Sigmoid colon (tissue), 7 donors: ENCODE measurements at places on chromosomes 5 and 9.

GRCh38 chr9:36572515-36573418 lies at the start of gene MELK:
Gene MELK (plus strand): TSS chr9:36572895. CDS start chr9:36581682, 8,787 bp downstream.
- DNase-seq = peak; percentile 81

- no peak for DNase-seq
Observed at GRCh38 chr5:106530150-106530549, 1140.6 kb downstream of the EFNA5 start.

GRCh38 chr9:33752130-33752637 lies 43.2 kb upstream of the PRSS3 start:
- DNase-seq = no peak

DNA sequence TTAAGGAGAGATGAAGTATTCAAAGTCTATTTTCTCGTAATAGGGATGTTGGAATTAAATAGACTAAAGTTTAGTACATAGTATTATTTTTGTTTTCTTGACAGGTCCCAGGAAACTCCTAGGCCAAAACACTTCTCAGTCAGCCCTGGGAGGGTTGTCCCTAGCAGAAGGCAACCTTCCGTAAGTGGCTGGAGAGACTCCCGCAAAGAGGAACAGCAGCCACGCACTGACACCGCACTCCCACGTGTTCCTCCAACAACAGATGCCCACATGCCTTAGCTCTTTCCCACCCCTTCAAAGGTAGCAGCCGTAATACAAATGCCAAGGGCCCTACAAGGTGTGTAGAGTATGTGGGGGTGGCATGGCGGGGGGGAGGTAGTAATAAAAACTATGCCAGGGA lies 28.4 kb downstream of the PCDHGC5 start:
- no peak for DNase-seq

GRCh38 chr5:38467353-38468040 lies 88.9 kb downstream of the LIFR start:
- DNase-seq = peak; percentile 84

DNA sequence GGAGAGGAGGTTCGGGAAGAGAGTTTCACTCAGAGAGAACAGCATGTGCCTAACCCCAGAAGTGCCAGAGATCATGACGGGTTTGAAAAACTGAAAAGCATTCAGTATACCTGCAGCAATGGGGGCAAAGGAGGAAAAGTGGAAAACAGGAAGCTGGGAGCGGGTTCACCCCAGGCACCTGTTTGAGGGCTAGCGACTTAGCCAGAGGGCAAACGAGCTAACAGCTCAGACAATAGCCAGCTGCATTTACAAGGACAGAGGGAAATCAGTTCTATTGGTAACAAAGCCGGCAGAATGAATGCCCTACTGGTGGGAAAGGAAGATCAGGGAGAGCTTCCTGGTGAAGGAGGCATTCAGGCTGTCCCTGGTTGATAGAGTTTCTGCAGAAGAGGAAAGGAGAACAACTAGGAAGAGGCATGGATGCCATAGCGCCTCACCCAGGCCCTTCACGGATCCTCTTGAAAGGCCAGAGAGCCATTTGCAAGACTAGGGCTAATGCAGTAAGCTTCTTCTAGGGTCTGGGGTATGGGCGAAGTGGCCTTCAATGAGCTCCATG lies 141.7 kb upstream of the ADRA1B start:
- no peak for DNase-seq

GRCh38 chr5:4720831-4721230 lies 419.3 kb upstream of the ADAMTS16 start:
- DNase-seq = no peak

DNA sequence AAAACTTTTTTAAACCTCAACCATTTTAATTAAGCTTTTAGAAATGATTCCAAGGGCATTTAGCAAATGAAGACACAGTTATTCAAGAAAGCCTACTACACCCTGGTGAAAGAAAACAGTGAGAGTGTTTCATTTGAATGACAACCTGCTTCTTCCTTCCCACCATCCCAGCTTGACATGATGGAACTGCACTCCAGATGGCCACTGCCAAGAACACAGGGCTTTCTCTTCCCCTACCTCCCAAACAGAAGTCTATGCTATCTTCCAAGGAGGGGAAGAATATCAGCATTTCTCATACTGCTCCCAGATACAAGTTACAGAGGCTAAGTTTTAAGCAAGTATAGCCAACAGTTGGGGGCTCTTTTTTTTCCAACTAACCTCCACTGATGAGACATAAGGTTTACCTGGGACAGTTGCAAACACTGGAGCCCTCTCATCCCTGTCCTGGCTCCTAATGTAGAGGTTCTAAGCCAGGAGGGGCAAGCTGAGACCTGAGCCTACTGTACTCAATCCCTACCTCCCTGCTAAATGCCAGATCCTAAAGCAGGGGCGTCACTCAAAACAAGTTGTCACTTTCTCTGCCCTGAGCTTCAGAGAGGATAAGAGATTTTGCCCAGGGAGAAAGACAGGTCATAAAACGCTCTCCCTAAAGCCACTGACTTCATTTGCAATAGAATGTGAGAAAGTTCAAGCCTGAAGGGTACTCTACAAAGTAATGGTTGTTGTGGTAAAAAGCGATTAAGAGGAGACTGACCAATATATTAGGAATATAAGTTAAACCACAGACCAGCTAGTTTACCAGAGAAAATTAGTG lies 88.5 kb upstream of the SLC27A6 start:
- DNase-seq = no peak

GRCh38 chr5:175521313-175521833 lies 43.0 kb downstream of the SFXN1 start:
- DNase-seq = no peak

DNA sequence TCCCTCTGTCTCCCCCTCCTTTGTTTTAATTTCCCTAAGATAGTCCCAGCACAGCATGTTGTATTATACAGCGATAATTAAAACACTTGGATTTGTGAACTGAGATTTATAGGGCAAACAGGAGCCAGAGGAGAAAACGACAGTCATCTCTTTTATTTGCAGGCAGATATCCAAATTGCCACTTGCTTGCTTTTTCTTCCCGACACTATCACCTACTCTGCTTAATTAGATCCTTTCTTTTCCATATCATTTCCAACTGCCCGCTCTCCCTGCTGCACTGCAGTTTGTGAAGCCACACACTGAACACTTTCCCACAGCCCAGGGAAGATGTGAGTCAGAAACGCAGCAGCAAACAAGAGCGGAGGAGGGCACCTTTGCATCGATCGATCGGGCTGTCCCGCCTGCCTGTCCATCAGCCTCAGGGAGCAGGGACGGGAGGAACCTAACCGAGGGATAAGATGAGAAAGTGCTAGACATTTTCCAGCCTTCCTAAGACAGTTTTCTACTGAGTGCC lies 35.8 kb upstream of the SPRY4 start:
- peak; percentile 53 for DNase-seq

- DNase-seq = no peak
Observed at GRCh38 chr9:2083479-2083878, 68.3 kb downstream of the SMARCA2 start.

DNA sequence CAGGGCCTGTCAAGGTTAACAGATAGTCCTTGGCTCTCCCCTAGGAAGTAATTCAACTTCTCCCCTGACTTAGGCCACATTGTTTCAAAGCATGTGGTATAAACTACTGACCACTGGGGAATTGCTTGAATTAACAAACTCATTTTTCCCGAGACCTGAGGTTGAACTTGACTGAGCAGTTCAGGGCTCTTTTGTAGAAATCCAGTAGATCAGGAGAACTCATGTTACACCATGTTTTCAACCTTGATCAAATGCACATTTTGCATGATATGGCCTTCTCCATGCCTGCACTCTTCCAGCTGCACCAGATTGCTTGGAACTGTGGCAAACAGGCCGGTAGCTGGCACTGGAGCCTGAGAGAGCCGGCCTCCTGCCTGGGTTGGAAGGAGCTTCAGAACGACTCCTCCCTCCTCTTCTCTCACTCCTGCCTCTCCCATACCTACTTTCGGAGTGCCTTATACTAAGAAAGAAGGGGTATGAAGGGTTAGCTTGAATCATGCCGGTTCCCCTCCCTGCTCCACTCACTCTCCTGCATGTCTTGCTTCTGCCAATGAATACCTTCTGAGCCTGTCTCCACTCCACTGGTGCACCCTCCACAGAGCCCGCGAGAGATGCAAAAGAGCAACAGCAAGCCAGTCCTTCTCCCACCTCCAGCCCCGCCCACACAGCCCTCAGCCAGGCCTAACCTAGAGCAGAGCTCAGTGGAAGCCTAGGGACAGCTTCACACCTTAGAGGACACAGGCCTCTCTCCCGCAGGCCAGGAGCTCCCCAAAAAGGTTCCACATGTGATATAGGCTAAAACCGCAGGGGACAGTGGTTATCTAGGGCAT lies 159.4 kb downstream of the MACROH2A1 start:
- DNase-seq = peak; percentile 64

GRCh38 chr9:37943345-37944265 lies 39.7 kb upstream of the SLC25A51 start:
- DNase-seq = no peak

DNA sequence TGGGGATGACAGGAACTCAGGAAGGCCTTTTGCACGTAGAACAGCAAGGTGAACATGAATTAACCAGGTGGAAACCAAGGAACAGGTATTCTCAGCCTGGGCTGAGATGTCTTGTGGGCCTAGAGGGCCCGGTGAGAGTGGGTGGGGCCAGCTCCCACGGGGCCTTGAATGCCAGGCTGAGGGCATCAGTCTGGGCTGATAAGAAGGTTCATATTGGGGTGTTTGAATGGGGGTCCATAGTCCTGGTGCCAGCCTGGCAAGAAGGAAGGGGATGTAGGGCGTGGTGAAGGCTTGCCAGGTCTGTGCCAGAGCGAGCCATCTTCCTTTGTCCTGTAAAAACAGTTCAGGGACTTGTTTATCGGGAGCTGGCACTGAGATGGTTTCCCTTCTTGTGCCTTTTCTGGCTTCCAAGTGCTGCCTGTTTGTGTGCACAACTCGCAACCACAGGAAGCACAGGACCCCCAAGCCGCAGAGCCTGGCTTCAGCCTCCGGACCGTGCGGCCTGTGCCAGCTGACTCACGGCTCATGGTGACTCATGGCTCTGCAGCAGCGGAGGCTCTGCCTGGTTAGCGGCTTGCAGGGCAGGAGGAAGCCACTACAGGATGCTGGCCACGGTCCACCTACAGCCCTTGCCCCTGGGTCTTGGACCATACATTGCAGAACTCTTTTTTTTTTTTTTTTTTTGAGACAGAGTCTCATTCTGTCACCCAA lies 2.4 kb downstream of the CARD19 start:
- DNase-seq = peak; percentile 97

DNA sequence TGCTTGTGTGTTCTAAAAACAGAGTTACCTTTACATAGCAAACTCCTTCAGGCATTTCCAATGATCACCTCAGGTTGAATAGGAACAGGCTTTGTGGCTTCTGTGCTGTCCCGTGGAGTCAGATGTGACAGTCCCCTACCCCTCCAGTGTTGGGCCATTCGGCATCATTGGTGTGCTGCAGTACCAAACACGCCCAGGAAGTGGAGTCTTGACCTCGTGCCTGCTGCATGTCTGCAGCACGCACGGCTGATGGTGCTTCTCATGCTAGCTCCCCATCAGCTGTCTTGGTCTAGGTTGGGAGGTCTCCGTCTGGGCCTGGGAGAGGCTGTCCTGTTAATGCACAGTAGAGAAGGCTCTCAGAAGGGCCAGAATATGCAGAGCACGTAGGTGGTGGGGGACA lies 42.5 kb upstream of the PHF2 start:
- no peak for DNase-seq

GRCh38 chr9:136052472-136052880 lies 42.6 kb downstream of the NACC2 start:
- peak; percentile 74 for DNase-seq

GRCh38 chr9:37290366-37290939 lies 132.0 kb upstream of the GRHPR start:
- no peak for DNase-seq

- DNase-seq = no peak
Observed at GRCh38 chr5:139413963-139414362, 10.1 kb upstream of the SPATA24 start.

DNA sequence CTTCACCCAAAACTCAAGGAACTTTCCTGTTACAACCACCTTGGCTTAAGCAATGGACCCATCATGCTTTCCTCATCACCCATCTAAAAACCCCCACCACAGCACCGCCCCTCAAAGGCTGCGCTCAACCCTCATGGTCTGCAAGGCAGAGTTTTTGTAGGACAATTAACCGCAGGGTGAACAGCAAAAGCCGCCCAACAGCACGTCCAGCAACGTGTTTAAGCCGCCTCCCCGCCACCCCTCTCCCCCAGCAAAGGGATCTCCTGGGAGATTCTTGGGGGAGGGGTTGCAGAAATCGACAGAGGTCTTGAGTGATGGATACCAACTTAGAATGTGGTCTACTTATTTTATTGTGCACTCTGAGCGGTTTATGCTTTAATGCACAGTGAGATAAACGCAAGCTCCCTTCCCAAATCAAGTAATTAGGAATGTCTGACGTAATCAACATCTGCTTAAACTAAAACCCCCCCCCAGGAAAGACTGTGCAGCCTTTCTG lies 1.9 kb downstream of the ROR2 start:
- DNase-seq = peak; percentile 81

- DNase-seq = peak; percentile 60
Observed at GRCh38 chr9:134722120-134722701, 80.6 kb downstream of the COL5A1 start.

GRCh38 chr5:125034331-125034730 lies 287.9 kb upstream of the ZNF608 start:
- no peak for DNase-seq

GRCh38 chr5:38559428-38559827 lies 3.0 kb upstream of the LIFR start:
- DNase-seq = no peak

DNA sequence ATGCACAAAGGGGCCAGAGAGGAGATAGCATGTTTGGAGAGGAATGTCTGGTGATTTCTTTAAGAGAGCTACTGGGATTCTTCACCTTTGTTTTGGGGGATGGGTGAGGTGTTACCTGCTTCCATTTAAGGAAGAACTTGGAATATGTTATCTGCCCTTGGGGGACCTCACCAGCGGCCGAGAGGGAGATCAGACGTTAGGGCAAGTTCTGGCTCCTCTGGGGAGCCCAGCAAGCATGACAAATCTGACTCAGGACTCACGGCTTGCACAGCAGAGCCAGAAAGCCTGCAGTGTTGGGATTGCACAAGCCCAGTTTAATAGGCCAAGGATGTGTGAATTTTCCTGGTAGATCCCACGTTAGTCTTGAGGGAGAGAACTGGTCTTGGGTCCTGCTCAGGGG lies 40.3 kb downstream of the SLC28A3 start:
- DNase-seq = no peak

DNA sequence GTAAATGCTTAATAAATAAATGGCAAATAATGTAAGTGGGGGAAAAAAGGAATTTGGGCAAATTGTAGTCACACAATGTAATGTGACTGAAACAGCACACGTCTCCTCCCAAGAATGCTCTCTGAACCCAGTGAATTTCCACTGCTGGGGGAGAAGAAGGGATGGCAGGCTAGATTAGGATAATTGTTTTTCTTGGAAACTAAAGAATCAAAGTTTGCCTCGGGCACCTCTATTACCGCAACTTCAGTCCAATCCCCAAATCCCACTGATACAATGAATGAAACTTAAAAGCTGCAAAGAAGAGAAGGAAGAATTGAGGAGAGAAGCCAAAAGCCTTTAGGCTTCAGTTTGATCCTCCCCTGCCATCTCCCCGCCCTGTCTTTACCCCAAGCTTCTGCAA lies 423.2 kb upstream of the PAPPA start:
- no peak for DNase-seq

DNA sequence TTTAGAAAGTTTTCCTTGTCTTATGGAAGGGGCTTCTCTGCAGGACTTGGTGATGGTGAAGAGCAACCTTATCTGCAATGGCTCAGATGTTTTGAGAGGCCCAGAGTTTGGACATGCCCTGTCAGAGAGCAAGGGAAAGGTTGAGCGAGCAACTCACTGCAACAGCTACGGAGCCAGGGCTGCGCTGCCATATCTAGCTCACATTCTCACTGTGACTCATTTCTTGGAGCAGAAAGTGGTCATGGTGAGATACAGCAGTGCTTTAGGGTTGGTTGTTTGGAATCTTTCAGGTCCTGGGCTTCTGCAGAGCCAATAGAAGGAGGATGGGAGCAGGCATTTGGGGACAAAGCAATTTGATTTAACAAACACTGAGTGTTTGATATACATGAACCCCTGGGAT lies 12.3 kb downstream of the GLRA1 start:
- no peak for DNase-seq
